ENCODE measurements at places on chromosomes 7 and 10. TPM values are rescaled to one million over a fixed set of nuclear protein-coding genes. Genes with fewer than 3 reads are reported as not detected.

AKR1C8 gene
- total RNA-seq: not detected

PRSS2 gene
- total RNA-seq: not detected

KCNK18 gene
- not detected for total RNA-seq

PLEKHS1 gene
- total RNA-seq: not detected

PILRA gene
- 3.3 TPM for total RNA-seq

FKBP9 gene
- total RNA-seq: 123 TPM

BAMBI gene
- total RNA-seq: 6.2 TPM

C10orf90 gene
- total RNA-seq: not detected

OR6V1 gene
- not detected for total RNA-seq

FAM25C gene
- total RNA-seq: not detected

GHITM gene
- total RNA-seq: 160 TPM

All from esophagus muscularis mucosa (tissue), 4 donors.